HT-29 (cell line): ENCODE measurements at places on chromosomes 3 and 15. TPM values are rescaled to one million over a fixed set of nuclear protein-coding genes. Genes with fewer than 3 reads are reported as not detected.

CHL1 gene
- total RNA-seq: not detected in 2 replicates

VILL gene
- total RNA-seq: 2.2 and 2.4 TPM in 2 replicates

RBMS3 gene
- not detected in 2 replicates for total RNA-seq

COL6A5 gene
- total RNA-seq: not detected in 2 replicates

B3GNT5 gene
- 6.7 and 8.3 TPM in 2 replicates for total RNA-seq

MOBP gene
- total RNA-seq: not detected in 2 replicates

REC114 gene
- not detected in 2 replicates for total RNA-seq

SLC24A5 gene
- total RNA-seq: not detected in 2 replicates

C3orf62 gene
- total RNA-seq: 1.3 and 3.8 TPM in 2 replicates

IL5RA gene
- total RNA-seq: not detected in 2 replicates

CFAP100 gene
- total RNA-seq: 0.64 and 2.3 TPM in 2 replicates

SRGAP3 gene
- 0.20 and 0.21 TPM in 2 replicates for total RNA-seq

EFCC1 gene
- 0.25 TPM in 1 of 2 replicates, not detected in the other for total RNA-seq

CPNE9 gene
- 0.36 TPM in 1 of 2 replicates, not detected in the other for total RNA-seq

PPP1R14D gene
- total RNA-seq: 2.5 and 6.1 TPM in 2 replicates

LRRN1 gene
- total RNA-seq: 0.92 TPM in 1 of 2 replicates, not detected in the other

HTR3E gene
- not detected in 2 replicates for total RNA-seq

RASGRF1 gene
- 2.5 and 4.2 TPM in 2 replicates for total RNA-seq

DZIP1L gene
- not detected in 2 replicates for total RNA-seq

C3orf20 gene
- not detected in 2 replicates for total RNA-seq

ACKR4 gene
- 0.37 and 0.43 TPM in 2 replicates for total RNA-seq

GOLGA6C gene
- total RNA-seq: not detected in 2 replicates

STRIT1 gene
- total RNA-seq: not detected in 2 replicates

IGF2BP2 gene
- 28.7 and 29.8 TPM in 2 replicates for total RNA-seq

GP5 gene
- 0.08 TPM in 1 of 2 replicates, not detected in the other for total RNA-seq

TRIM71 gene
- total RNA-seq: not detected in 2 replicates

DAZL gene
- total RNA-seq: not detected in 2 replicates

RYR3 gene
- total RNA-seq: not detected in 2 replicates

ROPN1 gene
- total RNA-seq: not detected in 2 replicates

RAD51 gene
- 15.7 and 16.1 TPM in 2 replicates for total RNA-seq

HESX1 gene
- 0.47 TPM in 1 of 2 replicates, not detected in the other for total RNA-seq

STXBP5L gene
- not detected in 2 replicates for total RNA-seq

PFKFB4 gene
- 2.0 and 5.0 TPM in 2 replicates for total RNA-seq

SLC49A4 gene
- 9.9 and 13.8 TPM in 2 replicates for total RNA-seq

LMAN1L gene
- total RNA-seq: not detected in 2 replicates

VIPR1 gene
- 60.4 and 74.4 TPM in 2 replicates for total RNA-seq

P2RY14 gene
- not detected in 2 replicates for total RNA-seq

DGKG gene
- 0.36 and 4.0 TPM in 2 replicates for total RNA-seq

POPDC2 gene
- 0.16 and 0.71 TPM in 2 replicates for total RNA-seq

POLQ gene
- total RNA-seq: 8.7 and 12.4 TPM in 2 replicates

LAMB2 gene
- 49.5 and 56.8 TPM in 2 replicates for total RNA-seq

PLCH1 gene
- total RNA-seq: 1.9 TPM in 2 replicates

LRRIQ4 gene
- not detected in 2 replicates for total RNA-seq

RAB6B gene
- not detected in 2 replicates for total RNA-seq

GTF2E1 gene
- total RNA-seq: 7.3 and 8.9 TPM in 2 replicates

CCDC13 gene
- not detected in 2 replicates for total RNA-seq

COMMD4 gene
- 266 TPM in 2 replicates for total RNA-seq

GRIP2 gene
- total RNA-seq: not detected in 2 replicates

CYP19A1 gene
- total RNA-seq: not detected in 2 replicates

FEZF2 gene
- not detected in 2 replicates for total RNA-seq

RHO gene
- total RNA-seq: not detected in 2 replicates

RLBP1 gene
- 0.18 TPM in 1 of 2 replicates, not detected in the other for total RNA-seq

BOC gene
- not detected in 2 replicates for total RNA-seq

XRN1 gene
- 8.1 and 18.5 TPM in 2 replicates for total RNA-seq

ZKSCAN7 gene
- total RNA-seq: not detected in 2 replicates

ENTPD3 gene
- not detected in 2 replicates for total RNA-seq
